ENCODE measurements at places on chromosomes 4 and X.

DNA sequence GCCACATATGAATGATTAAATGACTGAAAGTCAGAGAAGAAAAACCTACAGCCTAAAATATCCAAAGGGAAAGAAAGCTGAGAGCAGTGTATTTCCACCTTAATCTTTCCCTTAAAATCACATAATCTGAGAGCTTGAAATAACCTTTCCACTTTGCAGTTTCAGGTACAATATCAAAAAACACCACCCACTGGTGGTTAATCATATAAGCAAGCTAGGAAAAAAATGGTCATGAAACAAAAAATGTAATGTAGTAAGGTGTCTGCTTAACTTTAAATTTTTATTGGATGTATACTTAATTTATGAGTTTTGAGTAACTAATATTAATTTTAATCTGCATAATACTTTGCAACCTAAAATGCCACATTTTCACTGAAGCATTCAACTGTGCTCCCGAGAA lies 3.2 kb downstream of the PRDM5 start:
- no peak for DNase-seq

GRCh38 chr4:104592183-104592582 lies 97.5 kb upstream of the CXXC4 start:
- no peak for DNase-seq

DNA sequence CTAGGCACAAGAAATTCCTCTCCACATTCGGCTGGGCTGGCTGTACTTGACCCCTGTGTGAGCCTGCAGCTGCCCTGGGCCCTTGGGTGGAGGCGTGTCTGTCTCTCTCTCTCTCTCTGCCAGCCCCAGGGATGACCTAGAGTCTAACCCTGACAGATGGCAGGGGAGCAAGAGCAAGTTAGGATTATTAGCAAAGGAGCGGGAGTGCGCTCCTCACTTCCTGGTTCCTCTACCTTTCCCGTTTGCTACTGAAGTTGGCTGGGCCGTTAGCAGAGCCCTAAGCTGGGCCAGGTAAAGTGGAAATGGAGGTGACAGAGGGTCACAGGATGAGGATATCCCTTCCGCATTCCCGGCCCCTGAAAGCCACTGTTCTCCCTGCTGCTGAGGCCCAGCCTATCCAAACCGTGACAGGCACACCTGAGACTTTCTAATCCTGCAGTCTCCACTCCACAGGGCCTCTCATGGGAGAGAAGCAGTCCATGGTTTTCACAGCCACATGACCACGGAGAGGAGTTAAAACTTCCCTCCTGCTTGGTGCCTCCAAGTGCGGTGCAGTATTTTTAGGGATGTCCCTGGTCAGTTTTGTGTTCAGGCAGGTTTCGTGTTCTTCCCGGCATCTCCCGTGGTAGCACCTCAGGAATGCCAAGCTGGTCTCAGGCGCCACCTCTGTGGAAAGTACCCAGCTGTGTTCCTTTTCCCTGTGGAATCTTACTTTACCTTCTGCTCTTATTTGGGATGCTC lies 79.3 kb downstream of the CLDN22 start:
- no peak for DNase-seq

DNA sequence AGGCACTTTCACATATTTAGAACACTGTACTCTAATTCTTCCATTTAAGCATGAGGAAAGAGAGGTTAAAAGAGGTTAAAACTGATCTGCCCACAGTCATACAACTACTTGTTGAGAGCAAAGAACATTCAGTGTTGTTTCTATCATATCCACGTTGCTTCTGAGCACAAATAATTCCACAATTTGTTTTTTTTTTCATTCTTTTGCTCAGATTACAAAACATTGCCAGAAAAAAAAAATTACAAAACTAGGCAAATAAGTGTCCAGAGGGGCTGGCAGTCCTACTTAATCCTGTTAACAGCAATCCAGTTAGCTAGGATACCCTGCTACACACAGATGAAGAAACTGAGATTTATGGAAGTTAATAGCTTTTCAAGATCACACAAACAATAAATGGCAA lies 6.3 kb upstream of the USP53 start:
- DNase-seq: no peak

DNA sequence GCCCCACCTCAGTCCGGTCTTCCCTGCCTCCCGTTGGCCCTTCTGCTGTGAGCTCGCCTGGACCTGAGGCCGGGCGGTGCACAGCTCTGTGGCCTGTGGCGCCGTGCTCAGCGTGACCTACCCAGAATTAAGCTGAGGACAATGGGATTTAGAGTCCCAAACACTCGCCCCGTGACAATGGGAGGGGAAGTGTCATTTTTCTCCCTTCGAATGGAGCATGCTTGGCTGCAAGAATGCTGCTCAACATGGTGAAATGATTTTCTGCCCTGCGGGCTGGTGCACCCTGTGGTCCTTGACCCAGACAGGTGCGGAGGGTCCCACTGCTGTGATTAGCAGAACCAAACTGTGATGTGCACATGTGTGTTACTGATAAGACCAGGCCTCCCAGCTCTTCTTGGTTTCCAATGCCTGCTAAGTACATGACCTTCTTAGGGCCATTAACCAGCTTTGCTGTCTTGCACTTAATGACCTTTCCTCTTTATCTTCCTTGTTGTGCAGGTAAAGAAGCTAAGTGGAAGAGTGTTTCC lies 772 bp downstream of the EOLA1 start:
- no peak for DNase-seq

GRCh38 chrX:48511560-48511959 lies 2.8 kb downstream of the PORCN start:
- no peak for DNase-seq

DNA sequence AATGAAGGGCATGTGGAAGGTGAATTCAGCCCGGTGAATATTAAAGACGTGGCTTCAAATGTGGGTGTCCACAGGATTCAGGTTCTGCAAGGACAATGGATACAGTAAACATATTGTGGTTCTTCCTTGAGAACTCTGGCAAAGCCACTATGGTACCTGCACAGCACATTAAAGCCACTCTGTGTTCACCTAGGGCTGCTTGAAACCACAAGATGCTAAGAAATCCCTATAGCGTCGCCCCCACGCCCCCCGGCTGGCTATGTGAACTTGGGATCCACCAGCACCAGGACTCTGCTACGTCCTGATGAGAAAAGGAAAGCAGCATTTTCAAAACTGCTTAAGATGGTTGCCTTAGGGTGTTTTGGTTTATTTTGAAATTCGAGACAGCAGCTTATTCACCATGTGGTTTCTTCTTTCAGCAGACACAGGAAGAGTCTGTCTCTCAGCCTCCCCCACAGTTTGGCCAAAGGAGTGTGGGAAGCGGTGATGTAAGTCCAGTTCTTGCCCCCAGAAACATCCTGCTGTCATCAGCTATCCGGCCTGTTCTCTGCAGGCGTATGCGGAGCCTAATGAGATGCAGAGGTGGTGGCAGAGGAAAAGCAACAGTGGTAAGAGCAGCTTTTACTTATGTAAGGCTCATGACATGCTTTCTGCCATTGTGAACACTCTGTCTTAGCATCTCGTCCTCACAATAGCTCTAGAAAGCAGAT lies 111.5 kb downstream of the AFAP1 start:
- peak; percentile 94 for DNase-seq

GRCh38 chrX:106150701-106151100 lies 17.4 kb upstream of the PWWP3B start:
- DNase-seq: no peak

GRCh38 chrX:93422693-93423092 lies 250.7 kb downstream of the NAP1L3 start:
- DNase-seq: no peak

DNA sequence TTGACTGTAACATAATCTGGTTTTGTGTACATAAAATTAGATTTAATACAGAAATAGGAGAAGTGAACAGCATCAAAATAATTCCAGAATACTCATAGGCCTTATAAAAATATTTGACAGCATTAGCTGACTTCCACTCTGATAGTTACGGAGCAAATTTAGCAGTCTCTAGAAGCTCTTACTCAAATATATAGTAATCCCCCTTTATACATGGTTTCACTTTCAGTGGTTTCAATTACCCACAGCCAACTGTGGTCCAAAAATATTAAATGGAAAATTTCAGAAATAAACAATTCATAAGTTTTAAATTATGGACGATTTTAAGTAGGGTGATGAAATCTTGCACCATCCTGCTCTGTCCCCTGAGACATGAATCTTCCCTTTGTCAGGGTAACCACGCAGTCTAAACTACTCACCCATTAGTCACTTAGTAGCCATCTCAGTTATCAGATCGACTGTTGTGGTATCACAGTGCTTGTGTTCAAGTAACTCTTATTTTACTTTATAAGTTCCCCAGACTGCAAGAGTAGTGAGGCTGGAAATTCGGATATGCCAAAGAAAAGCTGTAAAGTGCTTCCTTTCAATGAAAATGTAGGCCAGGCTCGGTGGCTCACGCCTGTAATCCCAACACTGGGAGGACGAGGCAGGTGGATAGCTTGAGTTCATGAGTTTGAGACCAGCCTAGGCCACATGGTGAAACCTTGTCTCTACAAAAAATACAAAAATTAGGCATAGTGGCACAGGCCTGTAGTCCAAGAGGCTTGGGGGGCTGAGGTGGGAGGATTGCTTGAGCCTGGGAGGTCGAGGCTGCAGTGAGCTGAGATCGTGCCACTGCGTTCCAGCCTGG lies 17.2 kb upstream of the RTL9 start:
- no peak for DNase-seq

GRCh38 chr4:166518315-166518714 lies 645.3 kb downstream of the TLL1 start:
- DNase-seq: no peak

DNA sequence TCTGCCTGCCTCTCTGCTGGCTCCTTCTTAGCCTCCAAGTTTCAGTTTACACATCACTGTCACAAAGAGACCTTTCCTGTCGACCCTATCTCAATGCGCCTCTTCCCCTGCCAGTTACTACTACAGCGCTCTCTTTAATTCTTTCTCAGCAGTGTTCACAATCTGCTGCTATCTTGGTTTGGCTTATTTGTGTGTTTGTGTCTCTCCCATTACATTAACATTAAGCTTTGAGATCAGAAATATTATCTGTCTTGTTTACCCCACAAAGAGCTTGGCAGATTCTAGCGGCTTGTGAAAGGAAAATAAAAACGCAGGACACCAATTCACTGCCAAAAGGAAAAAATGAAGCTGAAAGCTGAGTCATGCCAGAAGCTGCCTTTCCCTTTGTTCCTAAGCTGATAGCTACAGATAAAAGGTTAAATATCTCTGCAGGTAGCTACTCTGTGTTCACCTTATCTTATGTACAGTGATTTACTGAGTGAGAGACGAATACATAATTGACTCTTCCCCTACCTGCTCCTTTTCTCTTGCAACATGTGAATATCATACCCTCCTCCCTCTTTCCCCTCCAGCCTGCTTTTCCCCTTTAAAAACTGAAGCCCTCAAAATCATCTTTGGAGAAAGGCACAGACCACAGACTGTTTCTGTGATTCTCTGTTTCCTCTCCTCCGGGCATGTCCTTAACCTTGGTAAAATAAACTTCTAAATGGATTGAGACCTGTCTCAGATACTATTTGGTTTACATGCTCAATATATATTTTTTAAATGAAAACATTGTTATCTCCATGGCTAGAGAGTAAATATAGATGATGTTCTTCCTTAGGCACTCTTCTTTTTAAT lies 19.3 kb upstream of the SLC9A7 start:
- peak; percentile 0 for DNase-seq

- no peak for DNase-seq
These were observed 172.9 kb downstream of the AFAP1 start for GRCh38 chr4:7766661-7767345.

DNA sequence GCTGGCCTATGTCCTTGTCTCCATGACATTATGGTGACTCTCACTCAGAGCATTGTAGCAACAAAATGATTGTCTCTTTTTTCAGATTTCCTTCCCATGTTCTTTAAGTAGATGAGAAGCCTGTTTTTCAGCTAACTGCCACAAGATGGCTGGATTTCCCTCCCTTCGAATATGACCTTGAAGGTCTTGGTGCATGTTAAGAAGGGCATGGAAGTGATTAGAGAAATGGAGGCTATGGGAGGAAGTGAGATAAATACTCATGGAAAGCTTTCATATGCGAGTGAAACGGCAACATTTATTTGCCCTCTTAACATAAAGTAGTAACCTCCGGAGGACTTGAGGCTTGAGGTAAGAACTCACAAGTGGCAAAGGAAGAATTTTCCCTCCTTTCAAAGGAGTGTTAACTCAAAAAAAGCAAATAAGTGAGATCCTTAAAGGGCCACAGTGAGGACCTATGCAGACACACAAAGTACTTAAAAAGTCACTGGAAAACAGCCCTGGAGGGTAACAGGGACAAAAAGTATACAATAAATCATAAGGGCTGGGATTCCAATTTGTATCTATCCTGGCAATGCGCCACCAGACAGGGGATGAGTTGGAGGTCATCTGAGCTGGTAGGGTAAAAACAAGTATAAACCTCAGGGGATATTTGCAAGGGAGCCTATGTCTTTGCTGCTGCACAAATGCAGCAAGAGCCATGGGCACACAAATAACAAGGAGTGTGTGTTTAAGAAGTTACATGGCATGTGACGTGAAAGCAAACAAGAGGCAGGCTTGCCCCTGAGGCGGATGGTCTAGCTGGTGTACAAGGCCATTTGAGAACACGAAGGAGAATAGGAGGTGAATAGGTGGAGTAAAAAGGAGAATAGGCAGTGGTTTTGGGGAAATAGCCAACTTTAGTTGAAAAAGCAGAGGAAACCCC lies 96.2 kb downstream of the CPE start:
- DNase-seq: no peak

GRCh38 chr4:8852118-8852704 lies 19.4 kb downstream of the HMX1 start:
- no peak for DNase-seq

GRCh38 chr4:106270736-106271135 lies 45.3 kb downstream of the TBCK start:
- DNase-seq: no peak

- no peak for DNase-seq
These were observed 101.8 kb upstream of the CXorf51B start for GRCh38 chrX:146707781-146708180.

DNA sequence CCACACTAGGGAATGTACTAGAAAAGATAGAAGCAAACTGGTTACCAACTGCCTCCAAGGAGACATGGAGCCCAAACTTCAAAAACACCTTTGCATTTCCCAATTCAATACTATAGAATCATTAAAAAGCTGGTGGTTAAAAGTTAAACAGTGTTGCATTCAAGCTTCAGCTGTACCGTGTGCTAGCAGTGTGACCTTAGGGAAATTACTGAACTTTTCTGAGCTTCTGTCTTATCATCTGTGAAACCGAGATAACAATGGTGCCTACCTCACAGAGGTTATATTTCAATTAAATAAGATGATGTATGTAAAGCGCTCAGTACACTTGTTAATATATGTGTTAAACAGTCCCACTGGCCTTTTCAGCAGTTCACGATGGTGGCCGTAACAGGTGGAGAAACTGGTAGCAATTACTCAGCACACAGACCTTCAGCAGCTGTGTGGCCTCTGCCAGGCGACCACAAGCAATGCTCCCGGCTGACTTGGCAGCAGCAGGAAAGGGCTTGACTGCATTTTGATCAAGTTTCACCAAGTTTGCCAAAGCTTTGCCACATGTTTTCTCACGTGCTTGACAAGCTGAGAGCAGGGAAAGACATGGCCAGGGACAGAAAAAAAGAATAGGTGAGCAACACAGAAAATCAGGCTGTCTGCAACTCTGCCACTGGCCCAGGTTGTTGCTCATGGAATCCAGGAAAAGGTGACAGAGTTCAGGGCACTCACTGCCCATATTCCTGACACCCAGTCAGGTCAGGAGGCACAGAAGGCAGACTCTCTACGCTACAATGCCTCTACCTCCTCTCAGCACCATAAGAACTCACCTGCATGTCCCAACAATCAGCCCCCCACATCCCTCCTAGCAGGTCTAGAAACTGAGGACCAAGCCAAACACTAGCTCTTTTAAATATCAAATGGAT lies 72.1 kb downstream of the PARM1 start:
- no peak for DNase-seq

- DNase-seq: peak; percentile 64
These were observed 177.1 kb downstream of the CBR4 start for GRCh38 chr4:168832763-168833575.

- DNase-seq: no peak
These were observed 884 bp downstream of the IDH3G start for GRCh38 chrX:153793291-153793690.
